Activated T-cell treated with anti-CD3 and anti-CD28 coated beads, Interleukin-2, amount 50 U/mL, for 4 hours (primary cell): ENCODE measurements at places on chromosomes 3 and 15. TPM values are rescaled to one million over a fixed set of nuclear protein-coding genes. Genes with fewer than 3 reads are reported as not detected.

- no peak for DNase-seq
Measured at GRCh38 chr3:139718415-139718814, 40.6 kb upstream of the NMNAT3 start.

DNA sequence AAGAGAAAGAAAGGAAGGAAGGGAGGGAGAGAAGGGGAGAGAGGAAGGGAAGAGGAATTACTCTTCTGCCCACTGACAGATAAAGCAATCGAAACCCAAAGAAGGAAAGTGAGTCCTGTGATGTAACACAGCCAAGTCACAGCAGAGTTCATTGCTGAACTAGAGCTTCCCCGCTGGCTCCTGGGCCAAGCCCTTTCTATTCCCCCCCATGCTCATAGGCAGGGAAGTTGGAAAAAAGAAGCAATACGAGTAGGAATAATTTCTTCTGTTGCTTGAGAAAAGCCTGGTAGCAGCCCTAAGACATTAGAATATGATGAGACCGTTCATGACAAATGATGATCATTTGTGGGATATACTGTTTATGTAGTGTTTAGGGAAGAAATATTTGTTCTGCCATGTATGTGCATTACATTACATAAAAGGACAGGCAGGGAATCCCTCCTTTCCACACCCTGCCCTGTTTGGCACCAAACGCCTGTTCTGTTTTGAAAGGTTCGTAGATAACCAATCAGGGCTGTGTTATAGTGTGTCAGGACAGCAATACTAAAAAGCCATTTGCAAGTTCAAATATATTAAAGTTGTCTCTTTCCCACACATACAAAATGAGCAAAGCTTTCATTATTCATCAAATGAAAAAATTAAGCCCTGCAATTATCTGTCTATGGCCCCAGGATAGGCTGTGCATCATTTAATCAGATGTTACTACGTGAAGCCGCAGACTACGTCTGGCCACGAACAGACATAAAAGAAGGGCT is 111.0 kb upstream of the TRPM1 start:
- DNase-seq: no peak

DNA sequence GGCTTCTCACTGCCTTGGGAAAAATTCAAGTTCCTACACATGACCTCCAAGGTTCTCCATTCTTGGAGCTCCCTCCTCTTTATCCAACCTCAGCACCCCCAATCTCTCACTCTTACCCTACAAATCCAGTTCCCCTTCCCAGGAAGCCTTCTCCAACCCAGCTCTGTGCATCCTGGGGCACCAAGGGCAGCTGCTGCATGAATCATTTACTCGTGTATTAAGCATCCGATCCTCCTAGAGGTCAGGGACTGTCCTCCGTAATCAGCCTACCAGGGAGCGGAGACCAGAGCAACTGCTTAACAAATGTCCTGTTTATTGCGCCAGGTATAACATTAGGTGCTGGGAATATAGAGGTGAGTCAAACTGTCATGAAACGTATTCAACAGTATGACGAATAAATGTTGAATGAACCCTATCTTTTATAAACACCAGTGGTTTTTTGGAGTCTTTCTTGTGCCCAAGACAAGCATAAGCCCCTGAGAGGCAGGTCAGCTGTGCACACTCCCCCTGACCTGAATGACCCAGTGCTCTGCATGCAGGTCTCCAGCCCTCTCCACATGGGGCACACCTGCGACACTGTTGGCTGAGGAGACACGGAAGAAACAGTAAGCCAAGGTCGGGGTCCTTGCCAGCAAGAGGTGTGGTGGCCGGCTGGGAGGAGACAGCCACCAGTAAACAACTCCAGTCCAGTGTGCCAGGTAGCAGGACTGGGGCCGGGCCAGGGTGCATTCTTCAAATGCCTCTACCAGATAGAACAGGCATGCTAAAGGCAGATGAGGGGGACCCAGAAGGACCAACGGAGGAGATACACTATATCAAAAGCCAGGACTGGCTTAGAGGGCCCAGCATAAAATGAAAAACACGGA is 27.6 kb downstream of the ANP32A start:
- no peak for DNase-seq

- no peak for DNase-seq
Measured at GRCh38 chr3:151044706-151045105, 40.8 kb upstream of the MED12L start.

TP63 gene
- total RNA-seq: not detected

HOMER2 gene
- total RNA-seq: 2.3 TPM
